ENCODE measurements at places on chromosomes 7 and 10.

- no peaks in the 10 kb centered on the region for H3K4me1 ChIP-seq
- no peak for DNase-seq
- no peak overlapping the region for H3K27ac ChIP-seq
- H3K27me3 ChIP-seq, result no peaks in the 10 kb centered on the region
- H3K4me3 ChIP-seq, result no peak overlapping the region
These were observed 19.9 kb downstream of the MACC1 start for GRCh38 chr7:20197125-20197748.

DNA sequence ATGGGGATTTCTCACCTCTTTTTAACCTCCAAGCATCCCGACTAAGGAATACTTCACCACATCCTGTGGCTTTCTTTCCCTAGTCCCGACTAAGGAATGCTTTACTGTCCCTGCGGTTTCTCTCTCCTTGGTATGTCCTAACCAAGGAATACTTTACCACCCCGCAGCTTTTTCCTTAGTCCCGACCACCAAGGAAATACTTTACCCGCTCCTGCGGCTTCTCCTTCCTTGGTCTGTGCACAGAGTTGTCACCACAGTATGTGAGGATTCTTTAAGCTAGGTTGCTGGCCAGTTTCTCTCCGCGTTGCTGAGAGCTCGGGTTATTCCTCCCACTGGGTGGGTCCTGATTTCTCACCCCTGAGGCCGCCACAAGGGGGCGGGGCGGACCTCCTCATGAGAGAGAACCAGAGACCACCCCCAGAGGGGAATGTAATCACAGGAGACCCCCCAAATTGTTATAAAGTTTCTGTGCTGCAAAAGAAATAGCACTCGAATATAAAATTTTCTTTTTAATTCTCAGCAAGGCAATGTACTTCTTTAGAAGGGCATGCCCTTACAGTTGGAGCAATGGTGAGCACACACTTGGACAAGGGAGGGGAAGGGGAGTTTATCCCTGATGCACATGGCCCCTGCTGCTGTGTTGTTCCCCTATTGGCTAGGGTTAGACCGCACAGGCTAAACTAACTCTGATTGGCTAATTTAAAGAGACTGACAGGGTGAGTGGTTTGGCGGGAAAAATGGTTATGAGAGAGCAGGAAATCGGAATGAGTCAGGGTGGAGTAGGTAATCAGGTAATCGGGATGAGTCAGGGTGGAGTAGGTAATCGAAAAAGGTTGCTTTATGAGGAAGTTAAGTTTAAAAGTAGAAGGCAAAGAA lies 12.8 kb downstream of the SUGCT start:
- DNase-seq, result no peak
- H3K4me3 ChIP-seq, result no peak overlapping the region
- H3K27me3 ChIP-seq, result peaks cover 2% of the 10 kb centered on the region
- H3K27ac ChIP-seq, result no peak overlapping the region

DNA sequence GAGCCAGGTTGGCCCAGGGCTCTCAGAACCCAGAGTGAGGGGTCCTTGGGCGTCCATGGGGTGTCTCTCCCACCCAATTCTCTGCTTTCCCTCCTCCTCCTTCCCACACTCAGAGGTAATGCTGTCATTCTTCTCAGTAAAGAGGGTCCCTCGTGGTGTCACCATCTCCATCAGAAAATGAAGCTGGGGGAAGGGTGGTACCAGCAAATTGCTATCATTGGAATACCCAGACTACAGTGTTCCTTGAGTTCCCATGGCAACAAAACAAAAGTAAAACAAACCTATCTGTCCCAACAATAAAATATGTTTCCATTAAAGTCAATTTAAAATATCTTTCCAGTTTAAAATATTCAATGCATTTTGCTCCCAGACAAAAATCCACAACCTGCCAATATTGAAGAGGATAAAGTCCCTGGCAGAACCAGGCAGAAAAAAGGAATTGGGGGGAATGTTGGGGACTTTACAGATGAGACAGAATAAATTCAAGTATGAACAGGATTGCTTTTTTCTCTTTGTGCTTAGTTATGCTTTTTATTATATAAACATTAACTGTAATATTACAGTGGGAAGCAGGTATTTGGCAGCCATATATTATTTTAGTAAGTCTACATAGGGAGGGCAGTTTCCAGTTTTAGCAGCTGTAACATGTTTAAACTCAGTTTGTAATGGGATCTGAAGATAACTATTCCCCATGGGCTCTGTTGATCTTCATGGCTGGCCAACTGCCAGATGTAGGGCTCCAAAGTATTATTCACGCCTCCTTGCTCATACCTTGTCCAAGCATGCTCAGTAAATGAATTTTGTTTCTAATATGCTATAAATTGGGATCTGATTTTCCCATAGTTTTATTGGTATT lies 182.1 kb downstream of the ARID5B start:
- peak; percentile 76 for DNase-seq
- peak overlapping the region; percentile 92 for H3K27ac ChIP-seq
- peaks cover 81% of the 10 kb centered on the region for H3K36me3 ChIP-seq
- no peaks in the 10 kb centered on the region for H3K27me3 ChIP-seq
- peak overlapping the region; percentile 80 for H3K4me3 ChIP-seq

DNA sequence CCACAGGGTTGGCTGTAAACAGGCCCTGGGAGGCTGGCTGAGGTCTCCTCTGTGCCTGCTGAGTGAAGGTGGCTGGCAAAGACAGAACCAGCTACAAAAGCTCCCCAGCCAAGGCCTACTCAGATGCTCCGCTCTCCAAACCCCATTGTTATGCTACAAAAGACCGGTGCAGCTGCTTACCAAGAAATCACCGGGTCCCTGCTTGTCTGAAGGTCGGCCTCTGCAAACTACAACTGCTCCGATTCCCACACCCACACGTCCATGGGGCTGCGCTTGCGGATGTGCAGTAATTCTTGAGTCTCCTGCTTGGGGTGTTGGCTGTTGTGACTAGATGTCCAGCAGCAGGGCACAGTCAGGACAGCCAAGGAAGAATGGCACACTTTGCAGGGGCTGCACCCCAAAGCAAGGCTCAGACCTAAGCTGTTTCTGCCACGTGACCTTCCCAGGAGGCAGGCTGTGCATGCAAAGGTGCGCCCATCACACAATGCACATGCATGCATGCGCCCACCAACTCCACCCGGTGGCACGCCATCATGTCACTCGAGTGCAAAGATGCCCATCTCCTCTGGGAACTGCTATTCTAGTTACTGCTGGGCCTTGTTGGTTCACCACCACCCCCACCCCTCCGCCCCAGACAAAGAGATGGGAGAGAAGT lies 97.8 kb downstream of the OAT start:
- no peaks in the 10 kb centered on the region for H3K4me1 ChIP-seq
- H3K27ac ChIP-seq, result no peak overlapping the region
- H3K4me3 ChIP-seq, result no peak overlapping the region
- no peaks in the 10 kb centered on the region for H3K27me3 ChIP-seq
- no peak for DNase-seq
- no peaks in the 10 kb centered on the region for H3K36me3 ChIP-seq

DNA sequence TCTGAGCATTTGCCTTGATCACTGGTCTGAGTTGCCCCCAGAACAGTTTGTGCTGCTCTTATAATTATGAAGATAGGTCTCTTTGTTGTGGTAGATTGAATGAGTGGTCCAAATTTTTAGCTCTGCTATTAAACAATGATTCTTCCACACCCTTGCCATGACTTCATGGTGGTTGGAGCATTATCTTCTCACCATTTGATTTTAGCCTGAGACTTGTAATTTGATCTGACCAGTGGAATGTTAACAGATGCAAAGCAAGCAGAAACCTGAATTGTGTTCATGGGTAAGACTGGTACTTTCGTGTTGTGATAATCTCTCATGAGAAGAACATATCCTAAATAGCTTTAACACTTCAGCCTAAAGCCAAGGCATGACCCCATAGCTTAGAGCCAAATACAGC lies 139.1 kb downstream of the TFPI2 start:
- H3K4me3 ChIP-seq, result no peak overlapping the region
- no peaks in the 10 kb centered on the region for H3K4me1 ChIP-seq
- H3K27me3 ChIP-seq, result no peaks in the 10 kb centered on the region
- H3K36me3 ChIP-seq, result no peaks in the 10 kb centered on the region
- no peak overlapping the region for H3K27ac ChIP-seq
- no peak for DNase-seq

GRCh38 chr10:16741540-16741939 lies 75.7 kb downstream of the RSU1 start:
- H3K27me3 ChIP-seq, result no peaks in the 10 kb centered on the region
- H3K27ac ChIP-seq, result no peak overlapping the region
- H3K36me3 ChIP-seq, result peaks cover 35% of the 10 kb centered on the region
- H3K4me1 ChIP-seq, result peaks cover under 1% of the 10 kb centered on the region
- no peak overlapping the region for H3K4me3 ChIP-seq

GRCh38 chr7:132276976-132277725 lies 299.1 kb downstream of the PLXNA4 start:
- H3K36me3 ChIP-seq, result no peaks in the 10 kb centered on the region
- H3K27ac ChIP-seq, result no peak overlapping the region
- peaks cover 5% of the 10 kb centered on the region for H3K27me3 ChIP-seq
- DNase-seq, result no peak

GRCh38 chr7:147707926-147708325 lies 882.6 kb upstream of the C7orf33 start:
- H3K27ac ChIP-seq, result no peak overlapping the region
- no peak for DNase-seq
- H3K27me3 ChIP-seq, result no peaks in the 10 kb centered on the region

DNA sequence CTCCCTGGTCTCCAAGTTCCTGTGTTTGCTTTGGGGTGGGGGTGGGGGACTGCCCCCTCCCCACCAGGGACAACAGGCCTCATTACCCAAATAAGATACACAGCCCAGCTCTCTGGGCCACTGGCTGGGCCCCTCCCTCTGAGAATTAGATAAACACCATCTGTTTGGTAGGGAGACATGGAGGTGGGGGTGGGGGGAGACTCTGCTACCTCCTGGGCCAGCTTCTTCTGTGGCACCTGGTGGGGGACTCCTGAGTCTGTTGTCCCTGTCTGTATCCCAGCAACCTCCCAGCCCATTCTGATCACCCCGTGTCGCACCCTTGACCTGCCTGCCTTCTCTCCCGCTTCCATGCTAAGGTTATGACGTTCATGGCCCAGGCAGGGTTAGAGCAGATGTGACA lies 5.8 kb downstream of the MLXIPL start:
- H3K27ac ChIP-seq, result no peak overlapping the region
- H3K4me3 ChIP-seq, result no peak overlapping the region
- DNase-seq, result no peak
- H3K4me1 ChIP-seq, result peaks cover 1% of the 10 kb centered on the region
- peaks cover 32% of the 10 kb centered on the region for H3K27me3 ChIP-seq

DNA sequence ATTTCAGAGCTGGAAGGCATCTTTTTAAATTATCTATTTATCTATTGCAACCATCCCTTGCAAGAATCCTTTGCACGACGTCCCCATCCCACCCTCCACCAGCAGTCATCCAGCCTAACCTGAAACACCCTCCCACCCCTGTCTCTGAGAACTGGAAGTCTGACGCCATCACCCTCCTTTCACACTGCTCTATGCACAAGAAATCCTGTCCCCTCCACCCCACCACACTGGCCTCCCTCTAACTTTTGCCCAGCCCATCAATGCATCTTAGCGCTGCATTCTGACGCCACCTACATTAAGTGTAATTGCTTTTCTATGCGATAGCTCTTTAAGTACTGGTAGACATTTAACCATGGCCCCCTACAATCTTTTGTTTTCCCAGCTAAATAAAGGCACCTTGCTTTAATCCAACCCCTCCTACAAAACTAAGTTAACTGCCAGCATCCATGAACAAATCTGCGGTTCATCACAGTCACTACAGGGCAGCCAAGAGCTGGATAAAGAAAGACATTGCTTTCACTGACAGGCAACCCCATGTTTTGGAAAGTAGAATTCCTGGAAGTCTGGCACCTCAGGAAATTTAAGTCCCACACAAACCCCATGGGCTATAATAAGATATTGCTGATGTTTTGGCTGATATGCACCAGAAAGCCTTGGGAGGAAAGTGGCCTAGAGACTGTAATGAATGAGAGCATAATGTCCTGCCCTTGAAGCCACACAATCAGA lies 128.0 kb downstream of the GLI3 start:
- DNase-seq, result no peak
- no peaks in the 10 kb centered on the region for H3K4me1 ChIP-seq
- H3K27me3 ChIP-seq, result peaks cover 3% of the 10 kb centered on the region
- no peak overlapping the region for H3K4me3 ChIP-seq

DNA sequence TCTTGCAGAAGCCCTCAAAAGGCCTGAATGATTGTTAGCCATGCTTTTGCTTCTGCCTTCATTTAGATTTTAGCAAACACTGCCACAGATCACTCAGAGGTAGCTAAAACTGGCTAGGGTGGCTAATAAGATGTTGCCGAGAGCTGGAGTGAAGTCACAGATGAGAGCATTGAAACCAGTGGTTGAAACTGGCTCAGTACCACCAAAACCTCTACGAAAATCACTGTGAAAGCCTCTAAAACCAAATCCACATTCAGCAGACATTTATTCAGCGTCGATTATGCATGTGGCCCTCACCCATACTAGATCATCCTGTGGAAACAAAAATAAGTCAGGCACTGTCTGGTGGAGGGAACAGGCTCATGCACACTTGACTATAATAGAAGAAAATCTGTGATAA lies 50.8 kb downstream of the PIK3CG start:
- DNase-seq, result no peak
- peaks cover 3% of the 10 kb centered on the region for H3K36me3 ChIP-seq
- no peaks in the 10 kb centered on the region for H3K4me1 ChIP-seq
- no peak overlapping the region for H3K27ac ChIP-seq
- no peak overlapping the region for H3K4me3 ChIP-seq
- H3K27me3 ChIP-seq, result peaks cover 5% of the 10 kb centered on the region

- no peaks in the 10 kb centered on the region for H3K36me3 ChIP-seq
- no peak overlapping the region for H3K27ac ChIP-seq
- H3K27me3 ChIP-seq, result peaks cover 8% of the 10 kb centered on the region
- H3K4me3 ChIP-seq, result no peak overlapping the region
These were observed 43.3 kb downstream of the POLR1F start for GRCh38 chr7:19665399-19666008.

DNA sequence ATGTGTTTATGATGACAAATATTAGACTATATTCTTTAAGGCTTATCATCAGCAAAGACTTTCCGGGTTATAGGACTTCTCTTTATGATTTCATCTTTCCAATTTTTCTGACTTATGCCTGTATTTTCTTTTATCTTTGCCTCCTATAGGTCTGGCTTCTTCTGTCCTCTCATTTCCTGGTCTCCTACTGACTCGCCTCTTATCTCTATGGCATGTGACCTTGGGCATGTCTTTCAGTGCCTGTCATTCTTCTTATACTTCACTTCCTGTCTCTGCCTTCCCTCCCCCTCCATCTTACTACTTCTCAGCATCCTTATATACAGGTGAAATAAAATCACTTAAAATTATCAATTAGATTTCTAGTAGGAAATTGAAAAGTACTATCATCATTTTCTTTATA lies 42.2 kb downstream of the PCDH15 start:
- H3K4me1 ChIP-seq, result no peaks in the 10 kb centered on the region
- H3K27me3 ChIP-seq, result no peaks in the 10 kb centered on the region
- no peak overlapping the region for H3K27ac ChIP-seq
- DNase-seq, result no peak

- H3K4me3 ChIP-seq, result no peak overlapping the region
- H3K27me3 ChIP-seq, result no peaks in the 10 kb centered on the region
- H3K27ac ChIP-seq, result no peak overlapping the region
- DNase-seq, result no peak
- H3K36me3 ChIP-seq, result no peaks in the 10 kb centered on the region
These were observed 137.8 kb downstream of the OAT start for GRCh38 chr10:124280916-124281315.
